ENCODE measurements at places on chromosomes 4 and X.
A peak's percentile ranks its signal among the peaks of the same experiment; 100 is the strongest.

- DNase-seq = peak; percentile 86
Observed at GRCh38 chr4:55561889-55562288, 15.2 kb upstream of the CLOCK start.

- DNase-seq = no peak
Observed at GRCh38 chr4:129046055-129046959, 47.0 kb downstream of the SCLT1 start.

- DNase-seq = no peak
Observed at GRCh38 chr4:186770481-186771175, 47.0 kb upstream of the FAT1 start.

DNA sequence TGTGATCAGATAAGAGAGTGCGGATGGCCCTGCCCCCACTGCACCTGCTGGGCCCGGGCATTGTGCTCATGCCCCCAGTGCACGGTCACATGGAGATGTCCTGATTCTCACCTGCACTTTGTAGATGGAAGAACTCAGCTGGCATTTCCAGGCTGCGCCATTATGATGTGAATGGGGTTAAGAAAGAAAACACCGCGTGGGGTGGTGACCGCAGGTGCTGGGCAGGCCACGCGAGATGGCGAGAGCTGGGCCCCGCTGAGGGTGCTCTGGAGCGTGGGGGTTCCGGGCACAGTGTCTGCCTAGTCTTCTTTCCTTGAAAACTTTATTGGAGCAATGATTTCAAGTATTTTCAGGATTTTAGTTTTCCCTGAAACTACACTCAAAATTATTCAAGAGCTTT lies 17.8 kb upstream of the HGFAC start:
- DNase-seq = no peak

DNA sequence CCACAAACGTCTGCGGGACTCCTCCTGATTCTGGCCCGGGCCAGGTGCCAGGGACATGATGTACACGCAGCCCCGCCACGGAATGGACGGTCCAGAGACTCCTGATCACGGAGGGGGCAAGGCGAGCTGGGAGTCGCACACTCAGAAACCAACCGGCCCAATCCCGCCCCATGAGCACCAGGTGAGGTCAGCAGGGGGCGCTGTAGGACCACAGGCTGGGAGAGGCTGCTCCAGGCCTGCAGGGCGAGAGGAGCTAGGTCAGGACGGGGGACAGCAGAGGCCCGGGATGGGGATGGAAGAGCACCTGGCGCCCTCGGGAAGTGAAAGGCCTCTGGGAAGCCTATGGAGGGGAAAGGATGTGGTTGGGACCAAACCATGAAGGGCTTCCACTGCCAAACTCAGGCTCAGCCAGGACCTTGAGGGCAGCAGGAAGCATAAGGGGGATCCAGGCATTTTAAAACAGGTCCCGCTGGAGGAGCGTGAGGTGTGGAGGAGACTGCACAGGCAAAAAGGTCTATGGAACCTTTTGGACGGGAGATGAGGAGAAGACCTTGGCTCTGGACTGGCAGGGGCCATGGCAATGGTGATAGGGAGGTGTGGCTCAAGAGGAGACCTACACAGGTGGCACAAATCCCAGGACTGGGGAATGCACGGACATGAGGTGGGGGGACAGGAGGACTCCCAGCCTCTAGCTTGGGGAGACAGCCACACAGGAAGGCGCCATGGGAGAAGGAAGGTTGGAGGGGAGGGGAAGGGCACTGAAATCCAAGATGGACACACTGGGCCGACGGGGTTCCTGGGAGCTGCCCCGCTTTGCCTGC lies 79.2 kb downstream of the MTMR1 start:
- peak; percentile 12 for DNase-seq

- no peak for DNase-seq
Observed at GRCh38 chrX:152936306-152936705, 38.4 kb downstream of the ZNF185 start.

Measured in MV-4-11 (cell line).